ENCODE measurements at places on chromosomes 1 and 21. TPM values are rescaled to one million over a fixed set of nuclear protein-coding genes. Genes with fewer than 3 reads are reported as not detected.

GRCh38 chr1:56331892-56332567 lies 247.3 kb downstream of the PLPP3 start:
- H3K4me3 ChIP-seq = no peak overlapping the region
- no peaks in the 10 kb centered on the region for H3K27me3 ChIP-seq
- H3K4me1 ChIP-seq = peaks cover 17% of the 10 kb centered on the region
- H3K36me3 ChIP-seq = no peaks in the 10 kb centered on the region

GRCh38 chr1:193368302-193368701 lies 181.9 kb upstream of the B3GALT2 start:
- no peaks in the 10 kb centered on the region for H3K36me3 ChIP-seq
- no peak for DNase-seq
- no peaks in the 10 kb centered on the region for H3K27me3 ChIP-seq
- no peak overlapping the region for H3K4me3 ChIP-seq

The FAM110D gene
- 2.9 TPM for total RNA-seq

DNA sequence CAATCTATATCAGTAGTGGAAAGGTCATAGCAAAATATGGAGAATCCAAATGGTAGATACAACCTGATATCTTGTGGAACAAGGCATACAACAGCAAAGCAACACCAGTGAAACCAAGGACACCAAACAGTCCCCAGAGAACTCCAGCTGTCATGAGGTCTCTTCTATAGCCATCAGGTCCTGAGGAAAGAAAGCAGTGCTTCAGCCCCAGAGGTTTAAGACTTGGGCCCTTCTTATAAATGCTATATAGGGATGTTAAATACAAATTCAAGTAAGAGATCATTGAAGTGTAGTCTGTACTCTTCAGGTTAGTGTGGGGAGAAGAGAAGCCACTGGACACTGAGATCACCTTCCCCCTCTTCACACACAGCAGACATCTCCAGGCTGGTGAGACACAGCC lies 10.1 kb downstream of the FCRL2 start:
- no peaks in the 10 kb centered on the region for H3K4me1 ChIP-seq
- no peak overlapping the region for H3K27ac ChIP-seq
- no peaks in the 10 kb centered on the region for H3K27me3 ChIP-seq
- DNase-seq = peak; percentile 74
- H3K36me3 ChIP-seq = no peaks in the 10 kb centered on the region

DNA sequence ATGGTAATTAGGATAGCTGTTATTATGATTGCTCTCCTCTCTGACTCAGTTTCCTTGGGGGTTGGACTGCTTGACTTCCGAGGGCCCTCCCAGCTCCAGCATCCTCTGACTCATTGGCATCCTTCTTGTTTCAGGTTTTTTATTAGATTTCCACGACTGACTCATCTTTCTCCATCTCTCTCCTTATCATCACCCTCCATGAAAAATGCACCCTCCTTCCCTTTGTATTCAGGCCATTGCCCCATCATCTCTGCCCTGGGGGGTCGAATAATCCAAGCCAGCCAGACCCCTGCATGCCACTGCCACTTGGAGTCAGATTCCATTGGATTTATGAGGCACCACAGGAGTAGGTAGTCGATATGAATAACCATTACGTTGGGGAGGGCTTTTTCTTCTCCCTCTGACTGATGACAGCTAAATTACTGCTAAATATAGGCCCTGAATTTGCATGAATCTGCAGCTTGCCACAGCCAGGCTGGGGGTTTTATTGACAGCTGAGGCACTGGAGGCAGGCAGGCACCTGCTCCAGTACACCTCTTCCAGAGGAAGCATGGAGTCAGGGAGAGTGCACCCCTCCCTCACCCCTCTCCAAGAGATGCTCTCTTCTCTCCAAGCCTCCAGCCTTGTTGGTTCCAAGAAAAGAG lies 91.7 kb downstream of the C1orf94 start:
- H3K4me3 ChIP-seq = no peak overlapping the region
- H3K4me1 ChIP-seq = no peaks in the 10 kb centered on the region
- H3K27me3 ChIP-seq = no peaks in the 10 kb centered on the region
- no peaks in the 10 kb centered on the region for H3K36me3 ChIP-seq
- no peak overlapping the region for H3K27ac ChIP-seq
- DNase-seq = peak; percentile 62

The HLX gene
- 16.3 TPM for total RNA-seq

GRCh38 chr1:234175363-234175762 lies 197.9 kb upstream of the COA6 start:
- no peaks in the 10 kb centered on the region for H3K27me3 ChIP-seq
- H3K4me1 ChIP-seq = no peaks in the 10 kb centered on the region
- H3K4me3 ChIP-seq = no peak overlapping the region
- no peak overlapping the region for H3K27ac ChIP-seq
- H3K36me3 ChIP-seq = no peaks in the 10 kb centered on the region

The IGSF21 gene
- 2.7 TPM for total RNA-seq

- no peaks in the 10 kb centered on the region for H3K4me1 ChIP-seq
- no peak for DNase-seq
- H3K4me3 ChIP-seq = no peak overlapping the region
Measured at GRCh38 chr21:42505090-42505726, 8.4 kb upstream of the SLC37A1 start.

The CRYBG2 gene
- total RNA-seq = 0.42 TPM

The TACSTD2 gene
- total RNA-seq = 3.4 TPM

DNA sequence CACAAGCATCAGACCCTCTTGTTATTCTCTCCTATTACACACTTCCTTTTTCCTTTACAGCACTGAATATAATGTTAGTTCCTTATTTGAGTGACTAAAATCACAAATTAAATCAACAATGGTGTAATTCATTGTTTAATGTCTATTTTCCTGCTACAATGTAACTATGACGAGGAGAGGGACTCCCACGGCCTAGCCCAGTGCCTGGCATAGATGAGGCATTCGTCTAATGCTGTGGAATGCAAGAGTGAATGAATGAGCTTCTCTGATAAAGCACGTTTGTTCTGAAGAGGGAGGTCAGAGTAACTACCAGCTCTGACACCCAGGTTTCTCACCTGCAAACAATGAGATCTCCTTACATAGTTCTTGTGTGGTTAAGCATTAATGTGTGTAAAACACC lies 479.4 kb downstream of the OMA1 start:
- no peak overlapping the region for H3K27ac ChIP-seq
- no peaks in the 10 kb centered on the region for H3K27me3 ChIP-seq
- no peaks in the 10 kb centered on the region for H3K4me1 ChIP-seq
- no peaks in the 10 kb centered on the region for H3K36me3 ChIP-seq
- no peak for DNase-seq

The SLC22A15 gene
- total RNA-seq = 2.2 TPM

The CYP4A22 gene
- not detected for total RNA-seq

DNA sequence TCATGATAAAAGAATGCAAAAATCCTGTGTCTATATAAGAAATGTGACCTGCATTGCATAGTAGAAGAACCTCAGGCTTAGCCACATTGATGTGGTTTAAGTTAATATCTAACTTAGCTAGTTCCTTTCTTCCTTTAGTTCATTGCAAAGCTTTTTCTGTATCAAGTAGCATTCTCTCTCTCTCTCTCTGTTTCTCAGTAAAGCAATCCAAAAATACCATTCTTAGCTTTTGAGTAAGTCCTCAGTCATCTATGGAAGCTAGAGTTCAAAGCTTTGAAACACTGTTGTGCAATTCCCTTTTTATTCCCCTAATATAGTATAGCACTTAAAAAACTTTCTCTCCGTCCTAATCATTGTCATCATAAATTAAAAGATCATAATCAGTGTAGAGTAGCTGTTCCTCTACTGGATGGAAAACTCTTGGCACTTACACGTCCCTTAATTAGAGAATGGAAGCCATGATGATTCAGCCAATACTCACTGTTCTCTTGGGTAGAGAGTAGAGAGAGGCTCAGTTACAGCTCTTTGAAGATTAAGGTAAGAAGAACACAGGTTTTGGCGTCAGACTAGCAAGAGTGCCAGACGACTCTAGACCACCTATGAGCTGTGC lies 350.3 kb upstream of the LYPLAL1 start:
- no peak overlapping the region for H3K27ac ChIP-seq
- H3K36me3 ChIP-seq = no peaks in the 10 kb centered on the region
- no peaks in the 10 kb centered on the region for H3K4me1 ChIP-seq
- H3K4me3 ChIP-seq = no peak overlapping the region
- no peaks in the 10 kb centered on the region for H3K27me3 ChIP-seq
- no peak for DNase-seq

The ADAM30 gene
- total RNA-seq = not detected

- H3K4me1 ChIP-seq = no peaks in the 10 kb centered on the region
- DNase-seq = no peak
- H3K4me3 ChIP-seq = no peak overlapping the region
- no peaks in the 10 kb centered on the region for H3K27me3 ChIP-seq
Measured at GRCh38 chr1:187046293-187046692, 217.5 kb downstream of the PLA2G4A start.

The PYCR2 gene
- total RNA-seq = 70.4 TPM

DNA sequence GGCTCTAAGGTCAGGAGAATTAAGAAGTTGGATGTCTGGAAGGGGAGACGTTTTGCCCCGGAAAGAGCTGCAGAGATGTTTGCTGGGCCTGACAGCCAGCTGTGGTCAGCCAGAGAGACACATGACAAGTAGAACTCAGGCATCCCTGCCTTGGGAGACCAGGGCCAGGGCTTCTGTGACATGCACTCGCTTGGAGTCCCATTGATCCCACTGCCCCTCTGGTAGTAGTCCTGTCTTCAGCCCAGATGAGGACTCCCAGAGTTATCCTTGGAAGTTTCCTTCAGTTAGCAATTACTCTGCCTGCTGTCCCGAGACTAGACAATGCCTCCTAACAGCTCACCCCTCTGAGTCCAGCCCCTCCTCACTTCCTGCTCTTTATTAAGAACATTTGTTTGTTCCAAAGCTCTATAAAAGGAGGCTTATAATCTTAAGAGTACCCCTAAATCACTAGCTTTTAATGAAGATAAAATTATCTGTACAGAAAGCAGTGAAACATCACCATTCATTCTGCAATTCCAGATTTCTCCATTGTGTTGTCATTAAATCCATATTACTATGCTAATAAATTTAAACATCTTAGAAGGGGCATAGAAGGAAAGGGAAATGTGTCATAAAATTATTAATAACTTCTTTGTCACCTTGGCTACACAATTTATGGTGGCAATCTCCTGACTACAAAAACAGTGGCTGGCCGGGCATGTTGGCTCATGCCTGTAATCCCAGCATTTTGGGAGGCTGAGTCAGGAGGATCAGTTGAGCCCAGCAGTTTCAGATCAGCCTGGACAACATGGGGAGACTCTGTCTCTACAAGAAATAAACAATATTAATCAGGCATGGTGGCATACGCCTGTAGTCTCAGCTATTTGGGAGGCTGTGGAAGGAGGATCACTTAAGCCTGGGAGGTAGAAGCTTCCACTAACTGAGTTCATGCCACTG lies 94.2 kb downstream of the KCNK1 start:
- no peaks in the 10 kb centered on the region for H3K27me3 ChIP-seq
- no peak overlapping the region for H3K4me3 ChIP-seq
- peaks cover 6% of the 10 kb centered on the region for H3K4me1 ChIP-seq
- peak; percentile 88 for DNase-seq
- H3K36me3 ChIP-seq = no peaks in the 10 kb centered on the region

DNA sequence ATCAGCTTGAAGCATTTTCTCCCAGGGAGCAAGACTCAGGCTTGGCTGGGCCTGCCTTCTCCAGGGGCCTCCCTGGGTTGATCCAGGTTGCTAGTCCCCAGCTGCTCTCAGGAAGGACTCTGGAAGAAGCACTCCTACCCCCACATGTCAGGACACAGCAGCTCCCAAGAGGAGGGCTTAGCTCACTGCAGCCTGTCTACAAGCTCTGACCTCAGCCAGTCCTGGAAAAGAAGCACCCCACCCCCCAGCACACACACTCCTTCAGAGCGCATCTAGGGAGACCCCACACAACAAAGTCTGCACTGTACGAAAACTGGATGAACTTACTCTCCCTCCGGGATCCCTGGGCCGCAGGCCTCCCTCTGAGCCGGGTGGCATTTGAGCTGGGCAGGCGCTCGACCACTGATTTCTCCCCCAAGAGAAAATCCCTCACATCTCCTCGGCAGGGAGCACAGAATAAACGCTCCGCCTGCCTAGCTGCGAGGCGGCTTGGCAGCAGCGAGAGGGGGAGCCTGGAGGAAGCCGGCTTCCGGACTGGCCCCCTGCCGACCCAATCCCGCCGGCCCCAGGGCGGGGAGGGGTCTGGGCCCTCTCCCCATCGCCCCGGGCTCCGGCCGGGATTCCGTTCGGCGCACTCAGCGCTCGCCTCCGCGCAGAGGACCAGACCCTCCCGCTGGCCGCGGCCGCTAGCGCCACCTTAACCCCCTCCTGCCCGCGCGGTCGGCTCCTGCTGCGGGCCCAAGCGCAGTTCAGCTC lies at the start of gene KCNA2:
Gene KCNA2, minus strand, starts transcription at position 458 of the 756 bp plus-strand sequence. CDS start 1,576 bp downstream, outside the sequence.
- no peak for DNase-seq
- peaks cover 9% of the 10 kb centered on the region for H3K36me3 ChIP-seq
- H3K4me3 ChIP-seq = peak within 1 kb of the TSS; percentile 64
- H3K4me1 ChIP-seq = peaks cover 31% of the 10 kb centered on the region
- peak within 1 kb of the TSS; percentile 79 for H3K27ac ChIP-seq

- DNase-seq = no peak
- H3K4me1 ChIP-seq = no peaks in the 10 kb centered on the region
Measured at GRCh38 chr1:44542420-44543063, 131.7 kb downstream of the TMEM53 start.

GRCh38 chr1:221302357-221302756 lies 423.1 kb downstream of the HLX start:
- DNase-seq = no peak
- H3K36me3 ChIP-seq = no peaks in the 10 kb centered on the region
- no peak overlapping the region for H3K27ac ChIP-seq
- no peak overlapping the region for H3K4me3 ChIP-seq

- DNase-seq = no peak
- no peak overlapping the region for H3K4me3 ChIP-seq
- H3K27me3 ChIP-seq = no peaks in the 10 kb centered on the region
- no peak overlapping the region for H3K27ac ChIP-seq
Measured at GRCh38 chr1:235888119-235888643, 21.5 kb upstream of the LYST start.

DNA sequence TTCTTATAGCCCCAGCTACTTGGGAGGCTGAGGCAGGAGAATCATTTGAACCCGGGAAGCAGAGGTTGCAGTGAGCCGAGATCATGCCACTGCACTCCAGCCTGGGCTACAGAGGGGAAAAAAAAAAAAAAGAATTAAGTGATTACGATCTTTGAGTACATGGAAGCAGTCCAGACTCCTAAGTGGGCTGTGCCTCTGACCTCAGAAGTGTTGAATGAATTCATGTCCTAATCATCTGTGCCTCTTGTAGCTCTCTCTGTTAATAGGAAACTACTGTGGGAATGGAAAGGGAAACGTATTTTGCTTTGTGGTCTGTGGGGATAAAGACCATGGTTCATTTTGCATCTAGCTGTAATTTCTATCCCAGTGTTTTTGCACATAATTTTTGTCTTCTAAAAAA lies 8.4 kb upstream of the IVNS1ABP start:
- H3K27ac ChIP-seq = no peak overlapping the region
- H3K27me3 ChIP-seq = no peaks in the 10 kb centered on the region
- no peak overlapping the region for H3K4me3 ChIP-seq
- H3K4me1 ChIP-seq = no peaks in the 10 kb centered on the region
- no peak for DNase-seq
